Smooth muscle cell of the brain vasculature (primary cell): ENCODE measurements at places on chromosomes 1 and 21.

- DNase-seq = no peak
Measured at GRCh38 chr1:111203681-111204200, 3.3 kb upstream of the DENND2D start.

- no peak for DNase-seq
Measured at GRCh38 chr1:171206978-171207355, 21.9 kb downstream of the FMO2 start.

- no peak for DNase-seq
Measured at GRCh38 chr1:70227439-70227838, 6.3 kb downstream of the SRSF11 start.

GRCh38 chr1:239647045-239647444 lies 260.7 kb downstream of the CHRM3 start:
- no peak for DNase-seq

DNA sequence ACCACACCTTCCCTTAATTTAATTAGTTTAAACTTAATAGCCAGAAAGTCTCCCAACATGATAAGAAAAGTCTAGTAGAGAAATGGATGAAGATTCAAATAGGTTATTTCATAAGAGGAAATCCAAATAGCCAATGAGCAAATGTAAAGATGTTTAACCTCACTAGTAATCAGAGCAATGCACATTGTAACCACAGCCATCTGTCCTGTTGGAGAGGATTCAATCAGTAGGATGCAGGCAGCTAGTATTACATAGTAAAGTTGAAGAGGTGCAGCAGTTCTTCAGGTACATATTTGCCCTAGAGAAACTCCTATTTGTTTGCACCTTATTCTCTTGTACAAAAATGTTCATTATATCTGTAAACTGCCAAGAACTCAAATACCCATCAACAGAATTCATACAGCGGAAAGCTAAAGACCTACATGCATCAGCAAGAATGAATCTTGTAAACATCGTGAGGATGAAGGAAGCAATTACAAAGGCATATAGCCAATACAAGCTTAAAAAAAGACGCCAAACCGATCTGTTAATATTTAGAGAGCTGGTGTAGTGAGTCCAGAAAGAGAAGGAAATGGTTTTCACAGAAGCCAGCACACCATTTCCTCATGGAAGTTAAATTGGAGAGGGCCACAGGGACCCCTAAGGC lies 27.9 kb downstream of the DIP2A start:
- no peak for DNase-seq

- DNase-seq = no peak
Measured at GRCh38 chr1:244369256-244370057, 82.3 kb downstream of the ADSS2 start.

- DNase-seq = no peak
Measured at GRCh38 chr1:36016686-36017085, 67.2 kb upstream of the TEKT2 start.

DNA sequence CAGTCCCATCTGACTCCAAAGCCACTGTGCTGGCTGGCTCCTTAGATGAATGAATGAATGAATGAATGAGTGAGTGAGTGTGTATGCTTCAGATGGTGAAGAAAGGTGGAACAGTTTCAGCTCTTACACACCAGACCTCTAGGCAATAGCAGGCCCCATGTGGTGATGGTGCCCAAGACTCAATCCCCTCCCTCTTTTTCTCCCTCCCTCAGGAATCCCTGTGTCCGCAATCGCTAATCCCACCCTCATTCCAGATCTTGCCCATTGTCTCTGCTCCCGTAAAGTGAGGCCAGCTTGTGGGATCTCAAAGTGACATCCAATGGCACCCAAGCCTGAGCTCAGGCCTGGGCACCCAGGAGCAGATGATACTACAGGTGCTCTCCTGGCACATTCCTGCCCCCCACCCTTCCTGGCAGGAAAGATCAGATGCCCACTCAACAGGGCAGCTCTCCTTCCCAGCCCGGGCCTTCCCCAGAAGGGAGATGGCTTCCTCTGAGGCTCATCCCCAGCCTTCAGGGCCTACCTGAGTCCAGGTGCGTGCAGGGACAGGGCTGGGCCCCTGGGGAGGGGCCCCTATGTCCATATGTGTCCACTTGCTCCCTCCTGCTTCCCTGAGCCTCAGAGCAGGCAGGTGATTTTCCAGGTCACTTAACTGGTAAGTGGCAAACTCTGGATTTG lies 106.4 kb downstream of the HMGB4 start:
- no peak for DNase-seq

- no peak for DNase-seq
Measured at GRCh38 chr1:205805082-205805711, 7.8 kb downstream of the SLC41A1 start.

DNA sequence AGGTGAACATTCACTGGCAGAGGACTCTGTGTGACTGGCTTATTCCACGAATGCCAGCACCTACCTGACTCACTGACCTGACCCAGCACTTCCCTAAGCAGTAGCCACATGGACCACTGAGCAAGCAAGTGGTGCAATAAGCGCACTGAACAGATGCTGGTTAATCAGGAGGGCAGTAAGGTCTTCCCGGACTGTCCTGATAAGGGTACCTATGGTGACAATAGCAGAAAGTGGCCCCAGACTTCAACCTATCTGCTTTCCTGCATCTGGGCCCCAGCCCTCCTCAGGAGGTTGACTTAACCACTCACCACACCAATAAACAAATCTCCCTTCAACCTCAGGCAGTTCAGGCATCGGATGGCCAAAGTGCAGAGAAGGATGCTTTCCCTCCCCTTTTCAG lies 65.7 kb downstream of the SETD4 start:
- no peak for DNase-seq

- DNase-seq = no peak
Measured at GRCh38 chr1:41360074-41360785, 1.0 kb upstream of the FOXO6 start.

- no peak for DNase-seq
Measured at GRCh38 chr1:89125913-89126580, at the start of gene GBP2. GBP2 (minus strand) TSS chr1:89126114; CDS start chr1:89121966, 4,148 bp downstream.

DNA sequence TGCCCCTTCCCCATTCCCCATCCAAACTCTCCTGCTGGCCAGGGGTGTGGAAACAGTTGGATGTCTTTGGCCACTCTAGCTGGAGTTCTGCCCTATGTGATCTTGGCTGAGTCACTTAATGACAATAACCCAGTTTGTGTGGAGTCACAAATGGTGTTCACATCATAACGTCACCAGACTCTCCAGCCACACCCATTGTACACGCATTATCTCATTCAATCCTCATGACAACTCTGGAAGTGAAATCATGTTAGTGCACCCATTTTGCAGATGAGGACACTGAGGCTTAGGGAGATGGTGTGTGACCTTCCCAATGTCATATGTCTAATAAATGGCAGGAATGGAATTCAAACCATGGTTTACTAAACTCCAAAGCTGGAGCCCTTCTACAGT lies 1.2 kb upstream of the CDA start:
- DNase-seq = no peak

GRCh38 chr1:10808441-10808840 lies 12.0 kb upstream of the CASZ1 start:
- no peak for DNase-seq
